ENCODE measurements at places on chromosomes 7 and 10.
A peak's percentile ranks its signal among the peaks of the same experiment; 100 is the strongest.

DNA sequence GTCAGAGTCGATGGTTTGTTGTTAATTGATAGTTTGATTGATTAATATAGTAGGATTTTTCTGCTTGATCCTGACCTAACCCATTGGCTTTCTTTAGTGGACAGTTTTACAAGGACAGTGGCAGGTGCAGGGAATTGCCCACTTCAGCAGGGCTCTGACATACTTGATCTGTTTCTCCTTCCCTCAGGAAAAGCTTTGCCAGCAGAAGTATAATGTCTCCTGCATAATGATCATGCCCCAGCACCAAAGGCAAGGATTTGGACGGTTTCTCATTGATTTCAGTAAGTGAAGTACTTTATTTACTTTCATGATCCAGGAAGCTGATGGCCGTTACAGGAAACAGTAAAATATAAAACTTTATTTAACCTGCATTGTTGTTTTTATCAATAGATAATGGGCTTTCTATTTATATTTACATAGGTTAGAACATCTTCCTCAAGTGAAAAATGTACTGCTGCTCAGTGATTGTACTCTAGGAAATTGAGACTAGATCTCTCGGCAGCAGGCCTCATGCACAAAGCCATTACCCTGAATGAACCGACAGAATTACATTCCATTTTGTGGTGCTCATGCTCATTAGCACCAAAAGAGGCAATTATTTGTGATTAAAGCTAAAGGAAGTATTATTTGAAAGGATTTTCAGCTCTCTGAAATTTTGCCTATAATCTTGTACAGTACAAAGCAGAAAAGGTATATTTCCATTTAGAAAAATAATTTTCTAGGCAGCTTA, 122.5 kb upstream of the SAMD8 start:
- no peak for DNase-seq

- peak; percentile 59 for DNase-seq
Measured at GRCh38 chr10:79184145-79184625, 115.4 kb downstream of the ZMIZ1 start.

DNA sequence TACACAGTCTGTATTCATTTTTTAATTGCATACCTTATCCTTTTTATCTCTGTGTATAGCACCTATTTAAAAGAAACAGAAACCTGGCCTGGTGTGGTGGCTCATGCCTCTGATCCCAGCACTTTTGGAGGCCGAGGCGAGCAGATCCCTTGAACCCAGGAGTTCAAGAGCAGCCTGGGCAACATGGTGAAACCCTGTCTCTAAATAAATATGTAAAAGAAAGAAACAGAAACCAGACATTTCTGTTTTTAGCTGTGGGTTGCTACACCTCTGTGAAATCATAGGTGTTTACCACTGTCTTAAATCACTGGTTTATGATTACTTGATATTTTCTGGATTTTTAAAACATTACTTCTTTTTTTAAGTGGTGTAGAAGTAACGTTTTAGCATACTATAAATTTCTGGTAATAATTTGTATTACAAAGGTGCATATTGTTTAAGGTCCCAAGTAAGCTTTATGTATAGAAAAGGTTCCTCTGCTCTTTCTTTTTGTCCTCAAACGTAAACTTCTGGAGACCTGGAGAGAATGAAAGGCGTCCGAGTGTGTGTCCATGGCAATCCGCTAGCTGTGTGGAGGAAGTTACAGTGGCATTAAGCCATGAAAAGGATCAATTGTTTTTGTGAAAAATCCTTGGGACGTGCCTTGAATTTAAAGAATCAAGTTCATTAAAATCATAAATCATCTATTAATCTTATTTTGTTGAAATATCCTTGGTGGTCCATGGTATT, 41.1 kb downstream of the PTPRZ1 start:
- no peak for DNase-seq

GRCh38 chr7:156092307-156092706, 280.0 kb upstream of the SHH start:
- DNase-seq = no peak

- DNase-seq = no peak
Measured at GRCh38 chr7:156819733-156820295, 73.2 kb downstream of the LMBR1 start.

GRCh38 chr10:73906524-73907447, 4.1 kb upstream of the PLAU start:
- DNase-seq = peak; percentile 40

- no peak for DNase-seq
Measured at GRCh38 chr7:71612911-71613310, 481.0 kb downstream of the GALNT17 start.

- peak; percentile 60 for DNase-seq
Measured at GRCh38 chr7:128869138-128869943, 6.7 kb downstream of the ATP6V1F start.

GRCh38 chr7:117325836-117326235, 3.0 kb upstream of the WNT2 start:
- no peak for DNase-seq

DNA sequence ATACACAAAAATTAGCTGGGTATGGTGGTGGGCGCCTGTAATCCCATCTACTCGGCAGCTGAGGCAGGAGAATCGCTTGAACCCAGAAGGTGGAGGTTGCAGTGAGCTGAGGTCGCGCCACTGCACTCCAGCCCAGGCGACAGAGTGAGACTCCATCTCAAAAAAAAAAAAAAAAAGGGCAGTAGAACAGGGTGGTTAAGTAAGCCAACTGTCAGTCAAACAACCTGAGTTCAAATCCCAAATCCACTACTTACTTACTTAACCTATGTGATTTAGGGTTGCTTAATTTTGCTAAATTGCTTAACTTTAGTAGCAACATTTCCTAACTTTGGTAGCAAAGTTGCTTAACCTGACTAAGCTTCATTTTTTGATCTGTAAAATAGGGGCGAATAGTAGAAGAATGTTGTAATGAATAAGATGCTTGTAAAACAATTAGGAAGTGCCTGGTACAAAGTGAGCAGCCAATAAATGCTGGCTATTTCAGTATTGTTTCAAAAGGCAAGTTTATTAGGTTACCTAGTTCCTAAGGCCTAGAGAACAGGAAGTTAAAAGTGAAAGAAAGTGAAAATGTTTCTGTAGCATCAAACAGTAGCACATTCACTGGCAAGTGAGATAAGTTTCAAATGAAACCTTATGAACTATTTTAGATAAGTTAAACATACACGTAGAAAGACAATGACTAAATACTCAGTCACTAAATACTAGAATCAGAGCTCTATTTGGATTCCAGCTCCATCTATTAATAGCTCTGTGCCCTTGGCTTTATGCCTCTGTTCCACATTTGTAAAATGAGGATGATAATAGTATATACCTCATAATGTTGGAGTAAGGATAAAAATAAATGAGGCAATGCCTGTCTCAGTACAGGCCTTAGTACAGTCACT, 64.3 kb downstream of the HOXA1 start:
- no peak for DNase-seq

GRCh38 chr7:83643012-83643411, 5.9 kb downstream of the SEMA3E start:
- DNase-seq = no peak

GRCh38 chr10:3278771-3279170, 106.2 kb upstream of the PITRM1 start:
- DNase-seq = no peak

GRCh38 chr10:107542607-107543006, 378.1 kb upstream of the SORCS1 start:
- no peak for DNase-seq

GRCh38 chr10:89567576-89568245, 32.3 kb upstream of the SLC16A12 start:
- no peak for DNase-seq

GRCh38 chr10:116437076-116437692, 9.5 kb downstream of the PNLIPRP3 start:
- DNase-seq = no peak

GRCh38 chr10:77494327-77494726, 143.3 kb downstream of the KCNMA1 start:
- no peak for DNase-seq

DNA sequence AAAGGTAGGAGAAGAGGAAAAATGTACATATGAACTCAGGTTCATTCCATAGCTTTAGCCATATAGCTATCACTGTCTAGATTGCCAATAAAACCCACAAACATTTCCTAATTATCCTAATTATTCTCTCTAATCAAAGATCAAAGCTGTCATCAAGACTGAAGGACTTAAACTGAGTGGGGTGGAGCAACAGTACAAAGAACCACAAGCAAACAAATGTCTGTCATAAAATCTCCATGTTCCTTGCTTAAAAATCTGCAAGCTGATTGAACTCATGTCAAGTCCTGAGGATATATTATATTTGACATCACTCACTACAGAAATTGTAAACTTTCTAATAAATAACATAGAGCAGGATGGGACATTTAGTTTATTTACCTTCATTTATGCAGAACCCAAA, 315.9 kb downstream of the SNX13 start:
- no peak for DNase-seq

- no peak for DNase-seq
Measured at GRCh38 chr7:40753455-40753854, 618.6 kb downstream of the SUGCT start.

GRCh38 chr10:70748305-70748704, 36.9 kb downstream of the TBATA start:
- no peak for DNase-seq

- no peak for DNase-seq
Measured at GRCh38 chr7:13217768-13218167, 530.3 kb downstream of the ARL4A start.

- peak; percentile 53 for DNase-seq
Measured at GRCh38 chr7:29190349-29191045, 4.1 kb upstream of the CHN2 start.

GRCh38 chr10:31322647-31323046, 3.6 kb downstream of the ZEB1 start:
- no peak for DNase-seq

GRCh38 chr10:114189700-114190099, 10.5 kb downstream of the TDRD1 start:
- DNase-seq = no peak

GRCh38 chr7:143329471-143330170, 13.7 kb downstream of the CLCN1 start:
- DNase-seq = no peak

Measured in colonic mucosa (tissue), 4 donors.